CD4-positive, alpha-beta T cell treated with Interleukin-15 for 4 hours (primary cell): ENCODE measurements at places on chromosomes 11 and 22.

DNA sequence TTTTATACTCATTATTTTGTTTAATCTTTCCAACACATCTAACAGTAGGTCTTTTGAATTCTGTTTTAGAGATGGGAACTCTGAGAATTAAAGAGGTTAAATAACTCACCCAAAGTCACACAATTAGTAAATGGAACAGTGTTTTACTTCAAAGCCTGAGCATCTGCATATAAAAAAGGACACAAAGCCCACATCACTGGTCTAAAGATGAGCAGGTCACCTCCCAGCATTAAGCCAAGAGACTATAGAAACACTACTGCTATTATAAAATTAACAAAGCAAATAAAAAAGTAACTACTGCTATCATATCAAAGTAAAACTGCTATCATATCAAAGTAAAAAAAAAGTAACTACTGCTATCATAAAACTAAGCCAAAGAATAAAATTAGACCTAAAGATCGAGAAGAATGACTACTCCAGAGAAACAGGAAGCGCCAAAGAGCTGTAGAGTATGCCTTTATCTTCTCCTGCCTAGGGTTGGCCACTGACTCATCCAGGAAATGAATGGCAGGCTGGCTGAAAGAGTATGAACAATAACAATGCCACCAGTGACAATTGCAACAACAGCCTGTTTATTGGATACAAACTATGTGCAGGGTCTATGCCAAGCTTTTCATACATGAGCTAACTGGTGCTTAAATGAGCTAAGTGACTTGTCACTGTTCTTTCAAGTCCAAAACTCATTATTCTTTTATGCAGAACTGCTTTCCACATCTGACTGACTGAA lies 1153.0 kb upstream of the TENM4 start:
- DNase-seq = no peak

GRCh38 chr11:121483805-121484480 lies 31.2 kb upstream of the SORL1-AS1 start:
- no peak for DNase-seq

GRCh38 chr11:72079819-72080325 lies 470 bp downstream of the NUMA1 start:
- DNase-seq = no peak

DNA sequence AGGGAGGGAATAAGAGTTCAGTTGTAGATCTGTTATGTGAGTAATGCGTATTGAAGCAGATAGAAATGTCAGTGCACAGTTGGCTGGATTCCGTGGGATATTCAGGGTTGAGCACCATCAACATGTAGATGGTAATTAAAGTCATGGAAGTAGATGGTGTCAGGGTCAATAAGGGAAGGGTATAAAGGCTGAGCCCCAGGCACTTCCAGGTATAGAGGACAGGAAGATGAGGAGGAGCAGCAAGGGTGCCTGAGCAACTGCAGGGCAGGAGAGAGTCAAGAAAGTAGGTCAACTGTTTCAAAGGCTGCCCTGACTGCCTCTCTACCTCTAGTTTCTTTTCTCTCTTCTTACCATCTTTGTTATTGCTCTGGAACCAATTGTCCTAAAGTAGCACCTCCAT lies 85.9 kb downstream of the MICAL2 start:
- no peak for DNase-seq

- DNase-seq = no peak
These were observed 18.5 kb downstream of the MORC2 start for GRCh38 chr22:30949934-30950660.

DNA sequence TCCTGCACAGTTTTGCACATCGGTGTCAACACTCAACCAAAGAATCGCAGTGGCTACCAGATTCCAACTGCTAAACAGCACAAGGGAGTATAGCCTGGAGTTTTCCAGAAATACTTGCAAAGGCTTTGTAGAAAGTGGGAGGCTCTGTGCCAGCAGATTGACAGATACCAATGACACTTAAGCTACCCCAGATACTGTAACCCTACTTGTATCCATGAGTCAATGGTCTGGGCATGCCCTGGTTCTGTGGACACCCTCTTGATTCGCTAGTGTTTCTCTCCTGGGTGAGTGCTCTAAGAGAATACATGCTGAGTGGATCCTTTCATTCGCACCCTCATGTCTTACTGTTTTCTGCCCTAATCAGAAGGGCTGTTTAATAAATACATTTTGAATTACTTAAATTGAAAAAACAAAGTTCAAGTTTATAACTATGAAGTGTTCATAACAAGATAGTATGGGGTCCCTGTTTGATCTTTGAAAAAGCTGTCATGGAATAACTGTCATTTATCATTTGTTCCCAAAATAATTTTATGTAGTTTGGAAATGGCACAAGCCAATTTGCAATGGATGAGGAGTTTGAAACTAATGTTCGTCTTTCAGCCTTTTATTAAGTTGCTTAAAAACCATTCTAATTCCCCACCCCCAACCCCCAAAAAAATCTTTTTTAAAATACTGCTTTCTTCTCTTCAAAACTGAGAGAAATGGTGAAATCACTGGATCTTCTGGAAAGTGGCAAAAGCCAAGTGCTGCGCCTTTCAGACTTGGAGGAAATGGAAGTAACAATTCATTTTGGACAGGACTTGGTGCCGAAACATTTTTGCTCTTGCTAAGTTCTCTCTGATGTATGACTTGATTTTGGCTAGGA lies 600.5 kb upstream of the TENM4 start:
- no peak for DNase-seq

DNA sequence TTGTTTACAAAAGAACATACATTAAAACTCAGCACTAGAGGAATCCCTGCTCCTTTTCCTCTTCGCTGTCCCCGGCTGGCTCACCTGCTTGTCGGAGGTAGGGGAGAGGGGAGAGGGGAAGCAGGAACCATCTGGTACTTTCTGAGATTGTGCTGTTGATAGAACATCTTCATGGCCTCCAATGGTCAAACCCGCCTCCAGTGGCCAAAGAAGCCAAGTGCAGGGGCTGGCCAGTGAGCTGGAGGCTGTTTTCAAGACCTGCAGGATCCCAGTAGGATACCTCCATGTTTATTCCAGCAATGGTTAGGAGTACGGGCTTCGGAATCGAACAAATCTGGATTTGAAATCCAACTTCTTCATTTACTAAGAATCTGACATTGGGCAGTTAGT lies 92.6 kb downstream of the PKNOX2 start:
- DNase-seq = no peak

GRCh38 chr22:34534101-34534500 lies 531.9 kb upstream of the ISX start:
- DNase-seq = no peak

DNA sequence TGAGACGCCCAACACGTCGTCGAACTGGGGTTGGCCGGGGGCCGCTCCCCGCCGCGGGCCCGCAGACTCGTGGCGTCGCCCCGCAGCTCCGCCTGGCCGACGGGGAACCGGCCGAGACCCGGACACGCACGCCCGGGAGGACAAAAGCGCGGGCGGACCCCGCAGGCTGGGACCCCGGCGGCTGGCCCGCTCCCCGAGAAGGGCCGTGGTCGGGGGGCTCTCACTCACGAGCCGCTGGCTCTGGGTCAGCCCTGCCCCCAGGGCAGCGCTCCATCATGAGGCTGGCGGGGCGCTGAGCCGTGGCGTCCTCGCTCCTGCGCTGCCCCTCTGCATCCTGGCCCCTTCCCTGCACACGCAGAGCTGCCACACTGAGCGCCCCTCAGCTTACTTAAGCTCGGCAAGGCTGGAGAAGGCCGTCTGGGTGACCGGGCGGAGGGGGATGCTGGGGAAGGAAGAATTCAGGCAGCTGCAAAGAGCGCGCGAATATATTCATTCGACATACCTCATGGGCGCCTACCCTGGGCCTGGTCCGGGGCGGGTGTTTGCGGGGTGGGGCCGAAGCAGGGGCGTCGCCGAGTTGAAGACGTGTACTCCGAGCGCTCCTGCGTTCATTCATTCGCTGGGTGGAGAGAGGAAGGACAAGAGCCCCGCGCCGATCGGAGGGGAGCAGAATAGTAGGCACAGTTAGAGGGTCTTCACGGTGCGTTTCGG lies 579 bp upstream of the CYB5R2 start:
- DNase-seq = no peak

DNA sequence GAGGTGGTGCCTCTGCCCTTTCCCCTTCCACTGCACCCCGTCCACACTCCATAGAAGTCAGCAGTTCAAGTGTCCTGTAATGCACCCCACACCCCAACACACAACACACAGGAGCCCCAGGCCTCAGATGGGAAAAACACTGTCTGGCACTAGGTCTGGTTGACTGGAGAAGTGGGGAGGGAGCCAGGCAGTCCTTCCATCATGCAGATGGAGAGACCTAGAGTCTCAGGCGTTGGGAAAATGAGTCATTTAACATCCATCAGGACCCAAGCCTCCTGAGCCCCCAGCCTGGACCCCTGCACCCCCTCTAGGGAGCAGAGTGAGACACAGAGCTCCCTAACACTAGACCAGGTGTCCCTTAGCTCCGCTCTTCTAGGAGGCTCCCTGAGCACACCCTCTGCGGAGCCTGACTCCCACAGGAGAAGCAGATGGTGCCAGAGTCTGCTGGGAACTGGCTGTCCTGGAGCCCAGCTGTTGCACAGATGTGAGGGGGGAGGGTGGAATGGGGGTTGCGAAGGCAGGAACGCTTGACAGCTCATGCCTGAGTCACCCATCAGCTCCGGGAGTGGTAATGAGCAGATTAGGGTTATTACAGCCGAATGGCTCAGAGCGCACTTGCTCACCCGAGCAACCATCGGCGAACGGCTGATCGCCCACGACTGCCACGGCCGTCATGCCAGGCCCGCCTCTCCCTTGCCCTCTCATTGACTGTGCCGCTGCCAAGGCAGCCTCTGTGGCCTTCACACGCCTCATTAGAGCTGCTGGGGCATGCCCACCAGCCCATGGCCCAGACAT lies 22.1 kb upstream of the SYT7 start:
- no peak for DNase-seq

DNA sequence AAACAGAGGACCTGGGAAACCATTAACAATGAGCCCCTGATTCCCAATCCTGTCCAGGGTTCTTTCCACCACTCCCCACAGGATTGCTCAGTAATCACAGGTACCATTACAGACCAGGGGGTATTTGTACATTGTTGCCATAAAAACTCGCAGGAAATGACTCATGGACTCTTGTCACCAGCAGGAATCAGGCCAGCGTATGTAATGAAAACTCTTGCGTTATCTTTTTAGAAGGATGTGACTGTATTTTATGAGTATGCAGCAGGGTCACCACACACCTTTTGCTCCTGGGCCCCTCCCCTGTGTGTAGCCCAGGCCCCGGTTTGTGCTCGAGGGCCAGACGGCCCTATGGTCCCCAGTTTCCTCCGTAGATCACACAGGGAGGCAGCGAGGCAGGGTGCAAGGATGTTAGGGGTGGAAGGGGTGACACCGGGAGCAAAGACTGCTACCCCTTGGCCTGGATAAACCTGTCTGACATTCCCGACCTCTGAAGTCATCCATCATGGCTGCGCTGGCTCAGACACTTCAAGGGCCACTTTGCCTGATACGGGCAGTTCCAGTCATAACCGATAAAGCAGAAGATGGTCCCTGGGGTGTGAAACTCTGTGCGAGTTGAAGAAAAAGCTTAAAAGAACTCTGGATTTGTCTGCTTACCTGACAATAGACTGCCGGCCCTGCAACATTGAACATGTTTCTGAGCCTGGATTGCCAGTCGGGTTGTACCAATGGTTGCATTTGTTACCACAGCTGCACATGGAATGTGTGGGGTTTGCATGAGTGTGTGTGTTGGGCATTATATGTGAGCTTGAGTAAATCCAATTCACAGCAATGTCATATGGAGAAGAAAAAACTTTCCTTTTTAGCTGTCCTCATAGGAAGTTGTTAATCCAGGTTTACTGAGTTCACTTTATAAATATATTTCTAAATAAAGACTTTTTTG lies 56.9 kb downstream of the MICAL2 start:
- DNase-seq = peak; percentile 15

DNA sequence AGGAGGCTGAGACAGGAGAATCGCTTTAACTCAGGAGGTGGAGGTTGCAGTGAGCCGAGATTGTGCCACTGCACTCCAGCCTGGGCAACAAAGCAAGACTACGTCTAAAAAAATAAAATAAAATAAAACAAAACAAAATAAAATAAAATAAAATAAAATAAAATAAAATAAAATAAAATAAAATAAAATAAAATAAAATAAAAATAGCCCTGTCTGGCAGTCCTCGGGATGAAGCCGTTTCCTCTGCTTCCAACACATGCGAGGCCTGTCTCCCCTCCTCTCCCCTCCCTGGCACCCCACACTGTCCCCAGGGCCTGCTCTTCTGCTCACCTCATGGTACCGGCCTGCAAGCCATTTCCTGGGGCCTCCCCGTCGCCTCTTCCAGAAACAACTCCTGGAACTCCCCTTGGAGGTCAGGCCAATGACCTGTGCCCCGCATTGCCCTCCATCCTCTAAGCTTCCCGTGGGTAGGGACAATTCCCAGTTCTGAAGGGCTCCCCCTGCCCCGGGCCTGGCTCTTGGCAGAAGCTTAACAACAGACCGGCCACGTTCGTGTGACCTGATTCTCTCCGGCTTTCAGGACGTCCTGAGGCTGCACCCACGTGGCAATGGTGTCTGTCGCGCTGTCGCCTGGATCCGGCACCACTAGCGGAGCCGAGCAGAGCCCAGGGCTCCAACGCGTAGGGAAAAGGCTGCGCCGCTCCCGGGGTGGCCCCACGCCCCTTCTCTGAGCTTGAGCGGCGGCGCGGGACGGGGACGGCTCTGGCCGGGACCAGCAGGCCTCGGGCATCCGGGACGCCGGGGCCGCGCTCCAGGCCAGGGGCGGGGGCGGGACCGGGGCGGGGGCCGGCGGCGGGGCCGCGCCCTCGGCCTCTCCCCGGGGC lies 456 bp upstream of the PARVB start:
- peak; percentile 13 for DNase-seq

DNA sequence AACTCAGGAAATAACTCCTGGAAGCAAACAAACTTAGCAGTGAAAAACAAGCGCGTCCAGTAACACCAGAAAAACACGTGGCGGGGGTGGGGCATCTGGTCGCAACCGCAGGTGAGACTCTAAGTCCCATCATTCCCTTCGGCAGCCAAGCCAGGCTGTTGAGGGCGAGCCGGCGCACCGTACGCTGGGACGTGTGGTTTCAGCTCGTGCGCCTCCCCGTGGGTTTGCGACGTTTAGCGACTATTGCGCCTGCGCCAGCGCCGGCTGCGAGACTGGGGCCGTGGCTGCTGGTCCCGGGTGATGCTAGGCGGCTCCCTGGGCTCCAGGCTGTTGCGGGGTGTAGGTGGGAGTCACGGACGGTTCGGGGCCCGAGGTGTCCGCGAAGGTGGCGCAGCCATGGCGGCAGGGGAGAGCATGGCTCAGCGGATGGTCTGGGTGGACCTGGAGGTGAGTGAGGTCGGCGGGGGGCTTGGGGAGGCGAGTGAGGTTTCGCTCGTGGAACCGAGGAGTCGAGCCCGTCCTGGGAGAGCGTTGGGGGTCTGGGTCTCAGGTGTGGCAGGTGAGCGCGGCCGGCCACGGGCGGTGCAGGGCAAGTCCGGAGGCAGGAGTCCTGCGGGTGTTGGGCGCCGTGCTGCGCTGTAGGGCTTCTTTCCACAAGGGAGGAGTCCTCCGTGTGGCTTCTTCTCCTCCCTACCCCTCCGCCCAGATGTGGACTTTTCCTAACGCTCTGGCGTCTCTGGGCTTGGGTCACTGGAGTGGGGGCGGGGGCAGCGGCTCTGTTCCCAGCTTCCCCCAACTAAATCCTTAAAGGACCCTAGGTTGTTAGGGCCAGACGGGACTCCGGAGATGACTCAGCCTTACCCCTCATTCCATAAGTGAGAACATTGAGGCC lies at the start of gene REXO2:
Gene REXO2, plus strand, starts transcription at position 239 of the 892 bp plus-strand sequence. Its CDS starts 62 bp downstream, at position 301.
- DNase-seq = peak; percentile 95
